ENCODE measurements at places on chromosomes 6 and 20.

DNA sequence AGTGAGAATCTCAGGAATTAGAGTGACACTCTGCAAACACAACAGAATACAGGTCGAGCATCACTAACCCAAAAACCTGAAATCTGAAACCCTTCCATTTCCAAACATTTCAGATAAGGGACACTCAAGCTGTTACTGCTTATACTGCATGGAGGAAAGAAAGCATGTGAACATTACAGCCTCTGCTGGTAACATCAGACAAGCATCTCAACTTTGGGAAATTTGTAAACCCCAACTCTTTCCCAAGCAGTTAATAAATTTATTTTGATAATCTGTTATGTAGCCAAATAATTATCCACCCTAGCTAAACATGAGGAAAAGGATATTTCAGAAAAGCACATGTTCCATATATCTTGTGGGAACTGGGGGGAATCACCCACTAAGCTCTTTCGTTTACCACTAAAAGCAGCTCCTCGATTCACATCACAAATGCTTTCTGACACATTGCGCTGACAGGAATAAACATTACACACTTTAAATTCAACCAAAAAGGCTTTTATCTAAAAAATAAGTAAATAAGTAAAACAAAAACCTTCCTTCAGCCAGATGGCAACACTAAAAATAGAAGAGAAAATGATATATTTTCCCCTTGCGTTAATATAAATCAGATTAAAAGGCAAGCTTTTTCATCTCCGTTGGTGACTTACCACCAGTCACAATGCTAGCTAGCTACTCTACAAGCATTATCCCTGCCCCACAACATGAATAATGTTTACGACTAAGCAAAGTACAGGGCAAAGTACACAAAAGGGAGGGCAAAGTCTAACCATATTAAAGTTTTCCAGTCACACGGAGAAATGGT is 120.8 kb downstream of the MAP7 start:
- no peak for DNase-seq

DNA sequence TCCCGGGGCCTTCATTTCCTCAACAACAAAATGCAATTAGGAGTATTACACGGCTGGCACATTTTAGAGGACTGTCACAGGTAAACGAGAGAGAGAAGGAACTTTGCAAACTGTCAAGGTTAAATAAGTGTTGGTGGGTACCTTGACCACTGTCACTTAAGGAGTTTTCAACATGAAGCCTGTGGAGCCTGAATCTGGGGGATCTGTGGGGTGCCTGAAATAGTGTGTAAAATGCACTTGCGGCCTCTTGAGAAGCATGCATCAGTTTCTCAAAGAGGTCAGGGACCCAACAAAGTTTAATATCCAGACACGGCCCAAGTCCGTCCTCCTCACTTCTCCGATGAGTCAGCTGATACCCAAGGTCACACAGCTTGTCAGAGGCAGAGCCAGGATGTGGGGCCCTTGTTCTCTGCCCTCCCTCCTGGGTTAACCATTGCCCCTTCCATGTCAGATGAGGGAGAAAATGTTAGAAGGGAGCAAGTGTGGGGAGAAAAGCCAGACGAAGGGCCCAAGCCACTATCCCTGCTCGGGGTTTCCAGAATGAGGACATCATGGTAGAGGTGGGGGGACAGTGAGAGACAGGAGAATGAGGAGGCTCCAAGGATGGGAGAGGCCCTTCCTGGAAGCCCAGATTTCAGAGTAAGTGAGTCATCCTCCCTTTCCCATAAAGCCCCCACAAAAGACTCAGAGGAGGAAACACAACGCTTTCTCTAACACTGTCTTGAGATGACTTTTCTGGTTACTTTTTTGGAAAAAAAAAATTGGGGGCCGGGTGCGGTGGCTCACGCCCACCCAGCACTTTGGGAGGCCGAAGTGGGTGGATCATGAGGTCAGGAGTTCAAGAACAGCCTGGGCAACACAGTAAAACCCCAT is 42.2 kb downstream of the C6orf132 start:
- DNase-seq = no peak

DNA sequence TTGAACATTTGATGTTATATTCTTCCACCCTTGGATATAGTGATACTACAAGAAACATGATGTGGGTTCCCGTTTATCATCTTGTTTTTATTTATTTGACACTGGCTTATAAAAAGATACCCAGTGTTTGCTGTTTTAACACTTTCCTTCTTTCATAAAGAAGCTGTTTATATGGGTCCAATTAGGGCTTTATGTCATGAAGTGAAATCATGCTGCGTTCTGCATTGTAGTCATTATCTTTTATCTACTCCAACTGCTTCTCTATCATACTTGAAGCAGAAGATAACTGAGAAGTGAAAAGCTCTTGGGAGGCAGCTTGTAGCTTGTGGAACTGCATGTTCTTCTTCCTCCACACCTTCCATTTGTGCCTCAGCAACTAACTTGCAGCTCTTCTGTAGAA is 57.8 kb downstream of the GPX5 start:
- no peak for DNase-seq

GRCh38 chr20:7540018-7540417 is 400.2 kb downstream of the HAO1 start:
- DNase-seq = no peak

DNA sequence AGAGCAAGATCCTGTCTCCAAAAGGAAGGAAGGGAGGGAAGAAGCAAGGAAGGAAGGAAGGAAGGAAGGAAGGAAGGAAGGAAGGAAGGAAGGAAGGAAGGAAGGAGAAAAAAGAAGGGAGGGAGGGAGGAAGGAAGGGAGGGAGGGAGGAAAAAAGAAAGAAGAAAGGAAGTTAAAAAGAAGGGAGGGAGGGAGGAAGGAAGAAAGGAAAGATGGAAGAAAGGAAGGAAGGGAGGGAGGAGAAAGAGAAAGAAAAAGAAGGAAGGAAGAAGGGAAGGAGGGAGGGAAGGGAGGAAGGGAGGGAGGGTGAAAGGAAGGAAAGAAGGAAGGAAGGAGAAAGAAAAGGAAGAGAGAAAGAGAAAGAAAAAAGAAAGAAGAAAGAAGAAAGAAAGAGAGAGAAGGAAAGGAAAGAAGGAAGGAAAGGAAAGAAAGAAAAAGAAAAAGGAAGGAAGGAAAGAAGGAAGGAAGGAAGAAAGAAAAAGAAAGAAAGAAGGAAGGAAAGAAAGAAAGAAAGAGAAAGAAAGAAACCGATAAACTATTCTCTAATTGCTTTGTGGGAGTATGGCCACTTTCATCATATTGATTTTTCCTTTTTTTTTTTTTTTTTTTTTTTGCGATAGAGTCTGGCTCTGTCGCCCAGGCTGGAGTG is 9.5 kb downstream of the HLA-DRA start:
- no peak for DNase-seq

GRCh38 chr20:44200983-44201382 is 9.6 kb downstream of the OSER1 start:
- no peak for DNase-seq

DNA sequence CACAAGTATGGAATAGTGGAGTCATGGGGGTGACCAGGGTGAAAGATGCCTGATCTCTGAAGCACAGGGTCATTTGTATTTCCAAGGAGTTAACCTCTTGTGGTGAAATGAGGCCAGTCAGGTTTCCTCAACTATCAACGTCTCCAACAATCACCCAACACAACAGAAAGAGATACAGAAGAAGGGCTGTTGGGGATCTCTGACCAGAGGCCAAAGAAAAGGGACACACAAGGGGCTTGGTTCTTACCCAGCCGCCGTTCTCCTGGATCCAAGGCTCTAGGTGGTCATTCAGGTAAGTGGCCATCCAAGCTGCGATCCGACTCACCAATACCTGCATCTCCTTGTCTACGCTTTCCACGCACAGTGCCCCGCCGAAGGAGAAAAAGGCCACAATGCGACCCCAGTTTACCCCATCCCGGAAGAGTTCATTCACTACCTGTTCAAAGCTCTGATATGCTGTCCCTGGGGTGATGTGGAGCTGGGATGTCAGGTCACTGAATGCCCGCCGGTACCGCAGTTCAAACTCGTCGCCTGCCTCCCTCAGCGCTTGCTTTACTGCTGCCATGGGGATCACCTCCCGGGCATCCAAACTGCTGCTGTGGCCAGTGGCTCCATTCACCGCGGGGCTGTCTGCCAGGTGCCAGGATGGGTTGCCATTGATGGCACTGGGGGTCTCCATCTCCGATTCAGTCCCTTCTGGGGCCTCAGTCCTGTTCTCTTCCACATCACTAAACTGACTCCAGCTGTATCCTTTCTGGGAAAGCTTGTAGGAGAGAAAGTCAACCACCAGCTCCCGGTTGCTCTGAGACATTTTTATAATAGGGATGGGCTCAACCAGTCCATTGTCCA is 1.0 kb downstream of the BCL2L1 start:
- DNase-seq = no peak

DNA sequence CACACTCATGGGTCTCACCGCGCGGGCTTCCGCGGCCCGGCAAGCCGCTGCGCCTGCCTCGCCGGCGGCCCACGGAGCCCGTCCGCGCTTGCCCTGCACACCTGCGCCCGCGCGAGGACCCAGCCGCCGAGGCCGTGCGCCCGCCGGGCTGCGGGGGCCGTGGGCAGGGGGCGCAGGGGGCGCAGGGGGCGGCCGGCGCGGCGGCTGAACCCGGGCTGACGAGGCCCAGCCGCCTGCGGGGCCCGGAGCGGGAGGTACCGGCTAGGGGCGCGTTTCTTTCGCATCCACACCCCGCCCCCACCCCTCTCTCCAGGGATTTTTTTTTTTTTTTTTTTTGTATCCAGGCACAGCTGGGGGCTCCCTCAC is 43.8 kb upstream of the OSTM1 start:
- DNase-seq = no peak

- no peak for DNase-seq
These were observed 170.6 kb downstream of the IBTK start for GRCh38 chr6:82076916-82077315.

GRCh38 chr20:34180460-34181120 is 60.6 kb upstream of the ASIP start:
- DNase-seq = no peak

- no peak for DNase-seq
These were observed 99.3 kb downstream of the B3GAT2 start for GRCh38 chr6:70857387-70858077.

GRCh38 chr20:56273491-56273890 is 25.0 kb downstream of the MC3R start:
- no peak for DNase-seq

DNA sequence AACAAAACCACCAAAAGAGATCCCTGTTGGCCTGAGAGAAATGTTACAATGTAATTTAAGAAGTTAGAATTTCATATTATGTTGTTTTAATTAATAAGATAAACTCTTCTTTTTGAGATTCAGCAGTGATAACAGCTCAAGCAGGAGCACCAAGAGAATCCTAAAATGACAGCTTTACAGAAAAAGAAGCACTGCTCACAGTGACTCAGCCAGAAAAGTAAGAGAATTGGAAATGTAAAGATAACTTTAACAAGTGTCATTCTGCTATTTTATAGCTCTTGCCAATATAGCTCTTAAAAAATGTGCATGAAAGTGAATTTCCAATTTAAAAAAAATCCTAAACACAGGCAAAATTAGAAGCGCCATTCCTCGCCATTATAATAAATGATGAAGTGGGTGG is 111.3 kb downstream of the UBE3D start:
- no peak for DNase-seq

- DNase-seq = no peak
These were observed 15.9 kb downstream of the VEGFA start for GRCh38 chr6:43785904-43786303.

- DNase-seq = no peak
These were observed 41.5 kb upstream of the FNDC1 start for GRCh38 chr6:159127701-159128100.

DNA sequence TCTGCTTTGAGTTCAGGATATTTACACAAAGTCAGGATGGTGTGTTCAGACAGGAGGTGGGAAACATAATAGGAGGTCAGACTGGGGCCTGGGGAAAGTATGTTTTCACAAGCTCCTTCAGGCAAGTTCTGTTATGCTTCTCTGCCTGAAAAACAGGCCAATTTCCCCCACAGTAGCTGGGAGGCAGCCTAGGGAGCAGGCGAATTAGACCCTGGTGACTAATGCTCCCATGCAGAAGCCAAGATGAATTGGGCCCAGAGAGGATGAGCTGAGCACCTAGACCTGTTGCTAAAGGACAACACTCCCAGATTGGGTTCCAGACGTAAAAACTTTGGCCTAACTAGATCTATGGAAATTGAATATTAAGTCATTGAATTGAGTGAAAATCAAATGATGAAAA is 142.2 kb upstream of the MAP3K7 start:
- DNase-seq = no peak

- DNase-seq = no peak
These were observed 40.2 kb downstream of the HBS1L start for GRCh38 chr6:135014353-135014832.

DNA sequence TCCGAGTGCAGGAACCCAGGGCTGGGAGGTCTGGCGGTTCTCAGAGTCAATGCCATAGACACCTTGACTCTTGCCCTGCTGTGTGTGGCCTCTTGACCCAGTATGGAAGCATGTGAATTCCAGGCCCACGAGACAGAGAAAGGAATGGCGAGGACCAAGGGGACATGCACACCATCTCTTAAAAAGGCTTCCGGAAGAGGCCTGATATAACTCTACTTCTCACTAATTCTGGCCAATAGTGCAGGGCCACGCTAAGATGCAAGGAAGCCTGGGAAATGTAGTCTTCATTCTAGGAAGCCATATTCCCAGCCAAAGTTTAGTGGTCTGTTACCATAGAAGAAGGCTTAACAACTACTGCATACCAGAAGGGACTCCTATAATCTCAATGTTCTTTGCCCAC is 177.0 kb upstream of the KCNG1 start:
- no peak for DNase-seq

DNA sequence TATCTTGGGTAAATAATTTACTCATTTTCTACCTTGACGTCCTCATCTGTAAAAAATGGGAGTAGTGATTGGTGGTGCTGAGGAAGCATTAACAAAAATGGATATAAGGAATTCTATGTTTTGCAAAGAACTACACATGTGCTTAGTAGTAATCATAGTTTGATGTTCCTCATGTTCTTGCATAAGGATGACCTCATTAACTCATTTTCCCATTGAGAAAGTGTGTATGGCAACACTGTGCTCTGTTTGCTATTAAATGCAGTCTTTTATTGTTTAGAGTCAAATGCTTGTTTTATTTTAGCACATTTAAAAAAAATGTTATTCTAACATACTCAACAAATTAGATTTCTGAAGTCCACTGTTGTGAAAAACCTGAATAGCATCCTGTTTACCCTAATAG is 211.2 kb upstream of the RSPO3 start:
- DNase-seq = no peak

DNA sequence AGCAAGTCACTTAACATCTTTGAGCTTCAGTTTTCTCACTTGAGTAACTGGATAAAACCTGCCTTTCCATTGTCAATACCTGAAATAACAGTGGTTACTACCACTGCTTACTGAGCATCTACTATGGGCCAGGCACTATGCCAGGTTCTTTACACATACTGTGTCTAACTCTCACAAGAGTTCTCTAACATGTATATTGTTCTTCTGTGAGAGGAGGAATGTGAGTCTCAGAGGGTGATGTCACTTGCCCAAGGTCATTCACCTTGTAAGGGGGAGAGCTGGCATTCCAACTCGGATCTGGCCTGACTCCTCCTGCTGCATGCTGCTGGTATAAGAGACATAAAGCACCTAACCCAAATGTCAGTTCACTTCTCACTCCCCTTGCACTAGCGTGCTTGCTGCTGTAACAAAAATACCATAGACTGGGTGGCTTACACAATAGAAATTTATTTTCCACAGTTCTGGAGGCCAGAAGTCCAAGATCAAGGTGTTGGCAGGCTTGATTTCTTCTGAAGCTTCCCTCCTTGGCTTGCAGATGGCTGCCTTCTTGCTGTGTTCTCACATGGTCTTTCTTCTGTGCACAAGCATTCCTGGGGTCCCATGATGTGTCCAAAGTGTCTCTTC is 21.9 kb upstream of the SGK2 start:
- DNase-seq = no peak

GRCh38 chr20:45128099-45128498 is 3.8 kb upstream of the WFDC12 start:
- DNase-seq = no peak
